ENCODE measurements at places on chromosomes 6 and 20.

GRCh38 chr20:46946796-46947195, 52.2 kb downstream of the EYA2 start:
- DNase-seq, result no peak

GRCh38 chr20:53716395-53716794, 122.8 kb upstream of the ZNF217 start:
- no peak for DNase-seq

DNA sequence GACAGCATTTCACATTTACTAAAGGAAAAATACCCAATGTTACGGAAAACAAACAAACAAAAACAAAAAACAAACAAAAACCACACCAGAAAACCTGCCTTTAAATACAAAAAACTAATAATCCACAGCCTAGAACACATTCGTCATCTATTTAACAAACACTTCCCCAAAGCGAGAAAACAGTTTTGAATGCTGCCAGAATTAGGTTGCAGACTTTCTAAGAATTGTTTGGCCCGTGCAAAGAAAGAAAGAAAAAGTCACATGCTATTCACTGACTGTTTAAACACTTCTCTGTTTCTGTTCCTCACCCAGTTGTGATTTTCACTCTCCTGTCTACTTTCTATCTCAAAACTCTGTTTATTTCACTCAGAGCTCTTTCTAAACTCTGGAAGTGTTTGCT, 52.5 kb downstream of the BCAS1 start:
- no peak for DNase-seq

DNA sequence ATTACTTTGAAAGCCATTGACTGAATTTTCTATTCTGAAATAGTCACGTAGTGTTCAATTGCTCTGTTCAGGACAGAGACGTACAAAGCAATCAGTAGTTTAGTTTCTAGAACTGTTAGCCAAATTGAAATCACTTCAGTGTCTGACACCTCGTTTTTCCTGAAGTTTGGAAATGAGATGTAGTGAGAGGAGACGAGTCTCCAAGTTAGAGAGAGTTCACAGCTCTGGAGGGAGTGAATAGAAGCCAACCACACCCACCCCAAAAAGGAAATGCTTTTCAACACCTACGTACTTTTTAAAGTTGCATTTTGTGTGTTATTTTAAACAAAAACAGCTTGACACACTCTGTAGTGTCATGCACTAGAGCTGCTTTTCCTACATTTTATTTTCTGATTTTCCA, 296.0 kb downstream of the ADGRG6 start:
- DNase-seq, result no peak

GRCh38 chr6:144170044-144170443, 19.7 kb downstream of the STX11 start:
- DNase-seq, result no peak

GRCh38 chr6:158503846-158504245, 56.0 kb upstream of the TMEM181 start:
- DNase-seq, result no peak

GRCh38 chr20:48928832-48929725, 7.6 kb downstream of the ARFGEF2 start:
- DNase-seq, result no peak

DNA sequence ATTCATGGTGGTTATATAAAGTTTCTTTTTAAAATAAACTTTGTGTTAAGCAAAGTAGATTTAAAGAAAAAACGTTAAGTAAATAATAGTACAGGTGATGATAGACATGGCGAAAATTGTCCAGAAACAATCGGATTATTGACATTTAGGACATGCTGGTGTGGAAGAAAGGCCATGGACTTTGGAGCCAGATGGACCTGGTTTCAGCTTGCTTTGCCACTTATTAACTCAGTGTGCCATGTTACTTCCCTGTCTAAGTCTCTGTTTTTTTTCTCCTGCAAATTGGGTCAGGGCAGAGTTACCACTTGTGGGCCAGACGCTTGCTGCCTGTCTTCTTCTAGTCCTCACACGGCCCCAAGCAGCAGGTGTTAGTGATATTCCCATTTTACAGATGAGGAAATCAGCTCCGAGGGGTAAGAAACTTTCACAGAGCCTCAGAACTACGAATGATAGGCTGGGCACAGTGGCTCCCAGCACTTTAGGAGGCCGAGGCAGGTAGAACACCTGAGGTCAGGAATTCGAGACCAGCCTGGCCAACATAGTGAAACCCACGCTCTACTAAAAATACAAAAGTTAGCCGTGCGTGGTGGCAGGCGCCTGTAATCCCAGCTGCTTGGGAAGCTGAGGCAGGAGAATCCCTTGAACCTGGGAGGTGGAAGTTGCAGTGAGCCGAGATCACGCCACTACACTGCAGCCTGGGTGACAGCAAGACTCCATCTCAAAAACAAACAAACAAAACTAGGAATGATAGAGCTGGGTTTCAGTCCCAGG, 12.4 kb downstream of the KIF3B start:
- no peak for DNase-seq

- DNase-seq, result no peak
Observed at GRCh38 chr6:33061987-33062386, 11.5 kb downstream of the HLA-DPA1 start.

DNA sequence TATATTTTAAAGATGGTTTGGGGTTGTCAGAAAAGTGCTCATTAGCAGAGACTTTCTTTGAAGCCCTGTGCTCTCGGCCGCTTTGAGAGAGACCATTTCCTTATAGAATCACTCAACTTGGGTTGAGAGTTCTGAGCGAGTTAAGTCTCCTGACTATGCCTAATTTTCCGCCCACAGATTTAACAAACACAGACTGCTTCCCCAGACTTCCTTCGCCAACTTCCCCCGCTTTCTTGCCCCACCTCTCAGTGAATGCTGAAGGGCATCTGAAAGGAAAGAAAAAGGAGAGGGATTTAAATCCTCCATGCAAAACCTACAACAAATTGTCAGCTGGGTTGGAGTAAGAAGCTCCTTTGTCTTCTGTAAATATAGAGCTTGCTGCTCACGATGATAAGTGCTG, 224.0 kb downstream of the EYA2 start:
- no peak for DNase-seq

DNA sequence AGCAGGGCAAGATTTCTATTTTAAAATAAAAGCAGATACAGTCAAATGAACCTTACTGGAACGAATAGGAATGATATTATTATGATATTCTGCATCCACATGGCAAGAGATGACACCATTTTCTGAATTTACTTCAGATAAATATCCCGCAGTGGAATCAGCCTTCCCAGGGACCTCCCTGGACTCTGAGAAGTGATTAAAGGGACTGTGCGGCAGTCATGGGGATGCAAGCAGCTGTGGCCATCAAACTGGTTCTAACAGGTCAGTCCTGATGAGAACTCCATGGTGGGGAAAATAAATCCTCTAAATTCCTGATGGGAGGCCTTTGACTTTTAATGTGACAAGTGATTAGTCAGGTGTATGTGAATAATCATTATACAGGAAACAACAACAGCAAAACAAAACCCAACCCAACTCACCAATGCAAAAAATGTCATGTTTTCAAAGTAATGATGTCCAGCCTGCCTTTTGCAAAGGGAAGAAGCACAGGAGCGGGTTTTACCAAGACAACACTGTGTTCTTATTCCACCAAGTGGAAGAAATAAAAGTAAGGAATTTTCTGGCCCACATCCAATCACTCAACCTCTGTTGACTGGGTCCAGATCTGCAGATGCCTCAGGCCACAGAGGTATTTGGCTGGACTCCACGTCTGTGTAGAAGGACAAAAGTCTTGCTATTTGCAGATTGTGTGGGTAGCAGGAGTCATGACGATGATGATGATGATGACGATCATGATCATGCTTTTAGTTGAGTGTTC, 61.9 kb upstream of the CITED2 start:
- no peak for DNase-seq

- DNase-seq, result peak; percentile 87
Observed at GRCh38 chr20:31861385-31862156, 8.8 kb downstream of the DUSP15 start.

GRCh38 chr20:13205848-13206434, 15.1 kb upstream of the ISM1 start:
- peak; percentile 30 for DNase-seq

DNA sequence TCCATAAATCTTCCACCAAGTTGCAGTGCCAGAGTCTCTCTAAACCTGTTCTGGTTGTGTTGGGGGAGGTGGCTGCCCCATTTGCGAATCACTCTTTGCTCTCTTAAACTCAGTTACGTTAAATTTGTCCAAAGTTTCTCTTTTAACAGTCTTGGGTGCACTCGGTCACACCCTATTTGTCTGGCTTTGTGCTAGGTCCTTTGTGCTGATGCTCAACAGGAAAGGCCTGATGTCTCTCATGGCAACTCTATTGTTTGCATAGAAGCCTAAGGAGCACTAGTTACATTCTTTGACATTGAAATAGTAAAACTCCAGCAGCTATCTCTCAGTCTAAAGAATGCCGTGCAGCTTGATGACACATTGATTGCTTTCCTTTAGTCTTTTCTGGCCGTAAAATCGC, 105.1 kb downstream of the TRMT11 start:
- DNase-seq, result no peak

GRCh38 chr6:16256781-16257180, 18.4 kb downstream of the GMPR start:
- no peak for DNase-seq

DNA sequence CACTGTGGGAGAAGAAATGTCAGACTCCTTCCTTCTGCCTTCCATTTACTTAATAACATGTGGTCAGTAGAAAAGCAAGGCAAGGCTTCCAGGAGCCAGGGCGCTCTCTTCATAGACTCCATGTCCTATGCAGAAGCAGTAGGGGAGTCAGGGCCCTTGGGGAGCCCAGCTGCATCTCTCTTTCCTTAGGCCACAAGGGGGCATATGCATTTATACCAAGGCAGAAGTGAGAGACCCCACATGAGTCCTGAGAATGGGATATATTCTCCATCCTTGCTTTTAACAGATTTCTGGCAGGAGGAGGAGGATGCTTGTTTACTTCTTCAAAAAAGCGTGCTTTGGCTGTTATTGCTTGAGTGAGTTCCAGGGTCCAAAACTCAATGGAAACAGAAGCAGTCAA, 198.5 kb downstream of the HIVEP2 start:
- DNase-seq, result no peak

DNA sequence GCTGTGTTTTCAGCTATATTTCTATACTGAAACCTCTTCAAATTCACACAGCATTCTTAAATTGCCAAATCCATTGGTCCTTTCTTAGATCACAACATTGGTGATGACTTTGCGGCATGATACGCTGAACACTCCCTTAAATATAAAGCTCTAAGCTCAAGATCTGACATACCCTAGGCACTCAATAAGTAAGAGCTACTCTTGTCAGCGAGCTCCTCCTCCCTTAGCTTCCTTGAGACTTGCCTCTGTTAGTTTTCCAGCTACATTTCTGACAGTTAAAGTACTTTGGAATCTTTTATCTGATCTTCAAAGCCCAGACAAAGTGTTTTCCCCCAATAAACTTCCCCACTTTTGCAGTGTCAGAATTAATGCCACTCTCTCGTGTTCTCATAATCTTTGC, 117.0 kb downstream of the HIVEP2 start:
- no peak for DNase-seq

GRCh38 chr6:127690092-127690491, 113.1 kb downstream of the C6orf58 start:
- DNase-seq, result no peak

DNA sequence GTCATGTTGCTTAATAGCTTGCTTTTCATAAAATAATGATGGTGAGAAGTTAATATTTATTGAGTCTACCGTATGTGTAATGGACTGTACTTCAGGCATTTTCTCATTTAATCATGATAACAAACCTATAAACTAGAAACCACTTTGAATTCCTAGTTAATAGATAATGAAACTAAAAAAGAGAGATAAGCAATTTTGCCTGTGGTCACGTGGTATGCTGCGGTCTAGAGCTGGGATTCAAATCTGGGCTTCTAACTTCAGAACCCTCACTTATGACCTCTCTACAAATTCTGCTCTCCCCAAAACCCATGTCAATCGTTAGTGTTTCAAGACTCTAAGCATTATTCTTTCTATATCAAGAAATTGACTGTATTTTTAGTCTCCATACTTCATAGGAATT, 700.7 kb downstream of the PRKN start:
- no peak for DNase-seq

DNA sequence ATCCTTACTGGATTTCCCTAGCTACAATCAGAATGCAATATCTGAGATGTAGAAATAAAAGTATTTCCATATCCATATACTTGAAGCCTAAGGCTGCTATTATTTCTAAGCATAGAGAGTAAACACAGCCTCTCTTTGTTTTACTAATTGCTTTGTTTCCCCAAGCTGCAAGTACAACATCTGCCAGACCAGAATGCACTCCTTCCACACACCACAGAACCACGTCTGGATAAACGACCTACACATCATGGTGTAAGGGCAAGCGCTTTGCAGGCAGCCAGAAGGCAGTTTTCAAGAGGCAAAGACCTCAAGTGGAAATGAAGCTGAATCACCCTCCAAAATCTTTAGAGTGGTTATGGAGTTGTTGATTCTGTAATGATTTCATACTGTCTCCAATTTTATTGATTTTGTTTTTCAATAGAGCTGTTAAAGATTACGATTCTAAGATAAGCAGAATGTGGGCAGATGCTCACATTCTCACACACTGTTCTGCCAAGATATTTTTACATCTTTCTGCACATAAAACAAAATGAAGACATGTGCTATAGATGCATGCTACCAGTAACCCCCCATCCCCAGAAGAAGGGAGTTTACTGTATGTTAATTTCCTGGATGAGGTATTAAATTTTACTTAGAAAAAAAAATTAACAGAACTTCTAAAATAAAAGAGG, 88.8 kb downstream of the THEMIS start:
- no peak for DNase-seq

GRCh38 chr6:51120016-51120415, 301.3 kb downstream of the TFAP2B start:
- no peak for DNase-seq

DNA sequence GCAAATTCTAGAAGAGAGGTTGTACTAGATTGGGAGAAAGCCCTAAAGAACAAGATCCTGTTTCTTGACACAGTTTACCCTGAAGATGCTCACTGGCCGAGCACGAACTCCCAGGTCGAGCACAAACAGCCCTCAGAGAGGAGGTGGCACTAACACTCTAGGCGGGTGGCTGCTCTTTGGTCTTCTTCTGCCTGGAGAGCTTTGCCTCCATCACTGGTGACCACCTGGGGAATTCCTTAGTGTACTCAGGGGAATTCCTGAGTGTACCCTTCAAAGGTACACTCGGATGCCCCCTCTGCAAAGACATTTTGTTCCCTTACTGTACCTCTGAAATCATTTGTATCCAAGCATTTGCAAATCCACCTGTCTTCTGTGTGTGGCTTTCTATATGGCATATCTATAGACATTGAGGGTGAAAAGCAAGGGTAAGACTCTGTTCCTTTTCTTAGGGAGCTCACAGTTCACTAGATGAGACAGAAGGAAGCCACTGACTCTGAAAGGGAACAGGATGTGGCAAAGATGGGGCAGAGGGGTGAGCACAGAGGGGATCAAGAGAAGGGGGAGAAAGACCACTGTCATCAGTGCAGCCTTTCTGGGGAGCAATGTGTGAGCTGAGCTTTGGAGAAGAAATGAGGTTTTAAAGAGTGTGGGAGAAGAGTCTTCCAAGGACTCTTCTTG, 169.8 kb upstream of the PROKR2 start:
- DNase-seq, result no peak

Data from NCI-H345 (cell line).